ENCODE measurements at places on chromosomes 7 and 10.

GRCh38 chr7:30178748-30179436 is 44.1 kb downstream of the MTURN start:
- no peak for DNase-seq

DNA sequence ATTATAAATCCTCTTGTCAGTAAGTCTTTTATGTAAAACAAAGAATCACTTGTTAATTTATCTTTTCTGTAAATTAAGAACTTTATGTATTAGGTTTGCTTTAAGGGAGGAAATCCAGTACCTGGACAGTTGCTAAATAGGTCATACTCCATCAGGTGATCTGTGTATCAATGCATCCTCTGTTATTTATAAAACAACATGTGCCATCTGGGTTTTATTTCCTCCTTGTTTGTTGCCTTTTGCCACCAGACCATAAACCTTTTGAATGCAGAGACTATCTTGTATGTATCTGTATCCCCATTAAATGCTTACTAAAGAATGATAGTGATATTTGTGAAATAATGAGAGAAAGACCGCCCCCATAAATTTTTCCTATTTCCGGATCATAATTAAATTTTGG is 70.0 kb downstream of the SLC35B4 start:
- no peak for DNase-seq

DNA sequence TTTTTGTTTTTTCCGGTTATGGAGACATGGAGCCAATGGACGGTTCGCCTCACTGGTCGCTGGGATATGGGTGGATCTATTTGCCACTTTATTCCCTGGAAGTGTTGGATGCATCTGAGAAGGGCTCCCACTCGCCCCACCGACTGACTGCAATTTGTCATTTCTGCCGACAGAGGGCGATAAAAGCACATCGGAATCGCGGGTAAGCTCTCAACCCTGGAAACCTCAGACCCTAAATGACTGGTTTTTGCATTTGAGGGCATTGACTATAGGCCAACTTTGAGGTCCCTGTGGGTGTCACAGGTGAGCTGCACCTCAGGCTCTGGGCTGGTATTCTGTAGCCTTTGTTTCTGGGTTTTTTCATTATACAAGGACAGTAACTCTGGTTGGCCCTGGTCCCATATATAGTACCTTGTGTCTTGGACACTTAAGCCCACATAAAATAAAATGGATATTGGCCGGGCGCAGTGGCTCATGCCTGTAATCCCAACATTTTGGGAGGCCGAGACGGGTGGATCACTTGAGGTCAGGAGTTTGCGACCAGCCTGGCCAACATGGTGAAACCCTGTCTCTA is 11.9 kb upstream of the OPALIN start:
- DNase-seq = no peak

- DNase-seq = no peak
Observed at GRCh38 chr10:44806950-44807349, 104.2 kb upstream of the TMEM72 start.

DNA sequence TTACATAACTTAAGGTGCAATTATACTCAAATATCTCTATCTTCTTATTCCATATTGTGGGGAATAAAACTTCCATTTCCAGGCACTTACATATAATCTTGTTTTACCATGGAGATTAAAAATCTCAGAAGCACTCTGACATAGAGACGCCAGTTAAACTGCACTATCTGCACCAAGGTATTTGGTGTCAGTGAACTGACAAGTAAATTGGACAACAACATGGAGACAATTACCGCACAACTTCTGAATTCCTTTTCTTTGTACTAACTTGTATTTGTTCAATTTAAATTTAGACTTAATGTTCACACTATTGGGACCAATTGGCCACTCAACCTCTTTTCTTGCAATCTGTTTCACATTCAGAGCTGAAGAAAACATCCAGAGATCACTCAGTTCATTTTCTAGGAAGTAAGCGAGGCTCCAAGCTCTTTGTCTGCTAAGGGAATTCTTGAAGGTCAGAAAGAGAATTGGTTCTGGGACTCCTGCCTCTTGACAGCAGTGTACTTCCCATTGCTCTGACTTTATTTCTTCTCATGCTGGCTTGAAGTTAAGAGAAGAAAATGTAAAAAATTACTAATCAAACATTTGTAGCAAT is 184.7 kb downstream of the CHCHD3 start:
- DNase-seq = no peak

DNA sequence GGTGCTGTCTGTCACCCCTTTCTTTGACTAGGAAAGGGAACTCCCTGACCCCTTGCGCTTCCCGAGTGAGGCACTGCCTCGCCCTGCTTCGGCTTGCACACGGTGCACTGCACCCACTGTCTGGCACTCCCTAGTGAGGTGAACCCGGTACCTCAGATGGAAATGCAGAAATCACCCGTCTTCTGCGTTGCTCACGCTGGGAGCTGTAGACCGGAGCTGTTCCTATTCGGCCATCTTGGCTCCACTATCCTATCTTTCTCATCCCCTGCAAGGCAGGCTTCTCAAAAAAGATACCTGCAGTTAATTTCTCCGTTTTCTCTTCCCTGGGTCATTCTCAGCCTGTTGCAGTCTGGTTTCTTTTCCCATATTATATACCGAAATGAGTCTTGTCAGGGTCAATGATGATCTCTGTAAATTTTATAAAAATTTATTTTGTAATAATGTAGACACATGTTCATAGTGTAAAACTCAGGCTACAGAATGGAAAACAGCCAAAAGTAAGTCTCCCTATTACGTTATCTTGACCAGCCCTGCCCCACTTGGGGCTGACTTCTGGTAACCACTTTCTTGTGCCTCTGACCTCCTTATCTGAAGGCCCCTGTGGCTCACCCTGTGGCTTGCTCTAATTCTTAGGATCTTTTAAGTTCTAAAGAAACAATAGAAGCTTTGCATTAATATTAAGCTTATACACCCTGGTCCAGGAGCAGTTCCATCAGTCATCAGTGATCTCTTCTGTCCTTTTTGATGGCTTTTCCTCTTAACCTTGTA is 20.7 kb downstream of the BLVRA start:
- DNase-seq = no peak

DNA sequence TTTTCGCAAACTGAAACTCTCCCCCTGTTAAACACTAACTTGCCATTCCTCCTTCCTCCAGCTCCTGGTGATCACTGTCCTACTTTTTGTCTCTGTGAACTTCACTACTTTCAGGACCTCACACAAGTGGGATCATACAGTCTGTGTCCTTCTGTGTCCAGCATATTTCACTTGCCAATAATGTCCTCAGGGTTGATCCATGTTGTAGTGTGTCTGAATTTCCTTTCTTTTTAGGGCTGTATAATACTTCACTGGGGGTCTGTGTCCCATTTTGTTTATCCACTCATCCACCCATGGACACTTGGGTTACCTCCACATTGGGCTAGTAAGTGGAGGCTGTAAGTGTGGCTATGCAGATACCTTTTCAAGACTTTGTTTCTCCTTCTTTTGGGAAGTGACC is 42.7 kb upstream of the GJD4 start:
- DNase-seq = no peak

DNA sequence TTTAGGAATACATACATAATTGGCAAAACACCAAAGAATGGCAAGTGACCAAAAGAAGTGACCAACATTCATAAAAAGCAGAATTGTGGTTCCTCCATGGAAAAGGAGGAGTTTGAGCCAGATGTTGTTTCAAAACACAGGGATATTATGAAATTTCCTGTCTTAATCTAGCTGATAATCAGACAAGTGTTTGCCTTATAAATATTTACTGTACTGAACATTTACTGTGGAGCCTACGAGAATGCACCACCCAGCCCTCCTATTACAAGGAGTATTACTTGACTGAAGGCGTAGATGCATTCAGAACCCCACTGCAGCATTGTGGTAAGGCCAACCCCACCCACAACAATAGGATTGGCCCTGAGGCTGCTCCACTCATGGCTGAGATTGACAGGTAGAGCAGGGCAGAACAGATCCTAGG is 118.9 kb downstream of the AKR1D1 start:
- DNase-seq = no peak

DNA sequence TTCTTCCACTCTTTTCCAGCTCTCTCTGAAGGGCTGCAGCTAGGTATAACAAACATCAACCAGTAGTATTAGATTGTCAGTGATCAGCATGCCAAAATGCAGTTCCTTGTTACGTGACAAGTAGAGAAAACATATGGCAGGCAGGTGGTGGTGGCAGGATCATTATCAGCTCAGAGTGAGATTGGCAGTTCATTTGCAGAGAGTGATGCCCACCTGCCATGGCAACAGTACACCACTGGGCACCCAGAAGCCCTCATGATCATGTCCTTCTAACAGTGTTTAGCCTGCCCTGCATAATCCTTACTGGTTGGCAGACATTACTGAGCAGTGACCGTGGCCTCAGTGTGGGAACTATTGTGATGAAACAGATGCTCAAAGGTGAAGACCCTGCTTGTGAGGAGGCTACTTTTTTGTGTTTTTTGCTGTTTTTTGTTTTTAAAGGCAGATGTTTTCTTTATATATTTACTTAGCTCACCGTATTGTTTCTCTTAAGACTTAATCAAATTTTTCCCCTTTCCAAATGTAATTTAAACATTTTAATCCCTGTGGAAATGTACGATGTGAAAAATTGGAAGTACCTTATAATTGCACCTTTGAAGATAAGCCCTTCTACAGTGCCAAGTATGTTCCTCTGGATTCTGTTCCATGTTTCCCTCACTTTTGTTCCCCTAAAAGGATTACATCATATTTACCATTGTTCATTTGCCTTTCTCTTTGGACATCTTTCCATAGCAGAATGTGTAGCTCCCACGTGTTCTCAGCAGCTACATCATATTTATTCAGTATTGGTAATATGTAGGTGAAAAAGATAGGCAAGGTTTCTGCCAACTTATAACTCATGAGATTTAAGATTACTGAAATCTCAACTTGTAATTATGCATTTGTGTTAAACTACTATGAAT is 179.6 kb downstream of the SND1 start:
- no peak for DNase-seq

DNA sequence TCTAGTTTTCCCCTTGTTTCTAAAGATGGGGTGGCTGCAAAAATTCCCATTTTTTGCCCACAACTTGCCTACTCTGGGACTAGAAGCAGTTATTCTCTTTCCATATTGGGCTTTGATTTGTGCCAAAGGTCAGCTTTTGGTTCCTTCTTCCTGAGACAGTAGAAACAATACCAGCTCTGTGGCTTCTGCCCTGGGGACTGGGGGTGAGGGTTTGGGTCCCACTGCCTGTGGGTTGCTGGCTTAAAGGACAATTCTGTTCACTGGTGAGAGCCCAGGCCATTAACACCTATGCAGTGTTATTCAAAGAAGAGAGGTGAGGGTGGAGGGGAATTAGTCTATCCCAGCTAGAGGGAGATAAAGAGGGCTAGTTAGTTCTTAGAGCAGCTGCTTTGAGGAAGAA is 171.5 kb downstream of the CPEB3 start:
- no peak for DNase-seq

DNA sequence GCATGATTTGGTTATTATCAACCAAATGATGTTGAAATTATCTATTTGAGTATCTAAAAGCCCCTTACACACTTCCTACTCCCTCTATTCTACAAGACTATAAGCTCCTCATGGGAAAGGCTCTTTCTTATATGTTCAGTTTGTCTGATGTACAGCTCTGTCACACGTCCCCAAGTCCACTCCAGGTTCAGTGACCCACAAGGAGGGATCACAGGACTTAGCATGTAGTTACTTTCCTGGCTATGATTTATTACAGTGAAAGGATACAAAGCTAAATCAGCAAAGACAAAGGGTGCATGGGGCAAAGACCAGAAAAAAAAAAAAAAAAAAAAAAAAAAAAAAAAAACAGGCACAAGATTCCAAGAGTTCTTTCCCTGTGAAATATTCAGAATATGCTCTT is 125.6 kb upstream of the TMEM106B start:
- DNase-seq = no peak

DNA sequence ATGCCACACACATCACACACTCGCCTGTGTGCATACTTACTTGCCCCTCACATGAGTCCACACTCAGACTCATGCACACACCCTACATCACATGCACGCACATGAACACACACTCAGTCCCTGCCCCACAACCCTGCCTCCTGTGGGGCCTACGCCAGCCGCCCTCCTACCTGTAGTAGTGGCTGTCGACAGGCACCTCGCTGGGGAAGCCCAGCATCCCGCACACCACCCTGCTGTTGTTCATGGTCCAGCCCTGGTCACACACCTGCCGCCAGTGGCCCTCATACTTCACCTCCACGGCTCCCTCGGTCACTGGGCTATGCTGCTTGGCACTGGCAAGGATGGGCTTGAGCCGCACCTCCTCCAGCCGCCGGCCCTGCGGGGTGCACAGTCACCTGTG is 7.2 kb downstream of the LOXL4 start:
- DNase-seq = no peak

DNA sequence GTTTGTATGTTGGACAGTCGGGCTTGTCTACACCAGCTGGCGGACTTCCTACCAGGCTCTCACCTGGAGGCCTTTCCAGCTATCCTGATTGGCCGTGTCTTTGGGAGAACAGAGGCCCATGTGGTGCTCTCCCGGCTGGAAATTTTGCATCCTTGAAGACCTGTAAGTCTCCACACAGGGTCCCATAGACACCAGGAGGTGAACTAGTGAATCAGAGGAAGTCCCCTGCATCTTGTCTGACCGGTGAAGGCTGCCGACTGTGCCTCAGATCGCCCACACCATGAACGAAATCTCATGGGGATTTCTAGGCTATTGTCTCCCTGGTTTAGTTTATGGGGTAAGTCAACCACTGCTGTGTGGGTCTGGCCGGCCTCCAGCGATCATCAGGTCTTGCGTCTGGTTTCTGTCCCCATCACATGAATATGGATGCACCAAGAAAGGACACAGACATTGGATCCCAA is 108.4 kb upstream of the LYZL2 start:
- no peak for DNase-seq

DNA sequence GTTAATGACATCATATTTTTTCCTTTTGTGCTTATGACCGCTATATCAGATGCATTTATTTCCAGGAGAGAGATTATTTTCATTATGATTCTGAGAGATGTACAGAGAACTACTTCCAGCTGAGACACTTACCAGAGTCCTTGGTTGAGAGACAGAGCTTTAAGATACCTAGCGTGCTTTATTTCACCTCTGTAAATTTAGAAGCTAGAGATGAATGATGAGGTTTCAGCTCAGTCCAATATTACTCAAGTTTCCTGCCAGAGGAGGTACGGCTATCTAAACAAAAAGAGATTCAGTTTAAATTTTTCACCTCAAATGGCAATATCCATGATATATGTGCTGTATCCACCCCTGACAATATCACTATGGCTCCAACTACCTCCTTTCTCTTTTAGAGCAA is 182.6 kb upstream of the FAM3C start:
- no peak for DNase-seq

- no peak for DNase-seq
Observed at GRCh38 chr10:13458687-13459012, 70.2 kb downstream of the BEND7 start.

DNA sequence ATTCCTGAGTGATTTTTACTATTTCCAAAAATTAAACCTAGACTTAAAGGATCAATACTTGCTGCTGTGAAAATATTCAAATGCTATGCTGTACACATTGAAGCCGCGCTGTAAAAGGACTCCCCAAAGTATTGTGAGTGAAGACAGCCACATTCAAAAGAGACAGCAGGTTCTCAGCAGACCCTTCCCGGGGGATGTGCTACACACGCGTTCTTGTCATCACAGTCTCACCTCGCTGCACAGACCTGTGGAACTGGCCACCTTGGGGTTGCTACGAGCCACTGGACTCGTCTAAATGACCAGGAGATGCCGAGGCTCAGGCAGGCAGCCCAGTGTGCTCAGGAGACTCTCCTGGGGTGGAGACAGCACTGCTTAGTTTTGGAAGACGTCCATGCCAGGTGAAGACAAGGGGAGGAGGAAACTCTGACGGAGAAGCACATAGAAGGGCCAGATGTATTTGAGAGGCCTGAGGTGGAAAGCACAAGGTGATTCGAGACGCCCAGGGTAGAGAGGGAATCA is 367.7 kb upstream of the SHH start:
- no peak for DNase-seq

All from GM18507 (cell line).